ENCODE measurements at places on chromosomes 1 and 21.

- peak; percentile 79 for DNase-seq
These were observed 10.7 kb downstream of the CDC7 start for GRCh38 chr1:91511386-91511785.

DNA sequence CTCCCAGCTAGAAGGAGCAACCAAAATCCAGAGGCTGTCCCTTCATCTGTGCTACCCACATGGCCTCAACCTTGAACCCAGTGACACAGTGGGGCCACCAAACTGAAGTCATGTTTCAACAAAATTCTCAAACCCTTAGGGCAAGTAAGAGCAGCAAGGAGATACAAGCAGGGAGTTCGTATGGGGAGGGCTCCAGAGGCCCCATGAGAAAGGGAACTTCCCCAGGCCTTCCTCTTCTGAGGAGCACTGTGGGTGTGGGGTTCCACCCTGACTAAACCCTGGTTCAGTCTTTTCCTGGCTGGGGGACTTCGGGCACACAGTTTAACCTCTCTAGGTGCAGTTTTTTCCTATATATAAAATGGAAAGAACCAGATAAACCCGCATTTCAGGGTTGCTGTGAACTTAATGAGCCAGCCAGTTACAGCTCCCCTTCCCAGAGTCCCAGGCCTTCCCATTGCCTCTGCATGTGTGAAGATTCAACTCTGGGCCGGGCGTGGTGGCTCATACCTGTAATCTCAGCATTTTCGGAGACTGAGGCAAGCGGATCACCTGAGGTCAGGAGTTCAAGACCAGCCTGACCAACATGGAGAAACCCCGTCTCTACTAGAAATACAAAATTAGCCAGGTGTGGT lies 8.0 kb upstream of the THEMIS2 start:
- DNase-seq: peak; percentile 41

DNA sequence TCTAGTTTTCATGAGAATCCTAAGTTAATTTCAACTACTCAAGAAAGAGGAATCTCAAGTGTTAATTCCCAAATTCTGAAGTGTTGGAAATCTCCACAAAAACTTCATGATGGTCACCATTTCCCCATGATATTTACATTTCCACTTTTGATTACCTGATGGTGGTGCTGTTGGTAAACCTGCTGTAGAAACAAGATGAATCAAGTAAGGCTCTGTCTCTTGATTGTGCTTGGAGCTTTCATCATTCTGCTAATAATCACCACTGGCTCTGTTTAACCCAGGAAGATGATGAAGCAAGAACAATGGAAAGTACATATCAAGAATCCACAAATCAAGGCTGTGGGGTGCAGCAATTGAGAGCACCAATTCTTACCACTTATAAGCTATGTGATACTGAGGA lies 77.8 kb downstream of the C4BPA start:
- DNase-seq: peak; percentile 45

- peak; percentile 29 for DNase-seq
These were observed 423 bp downstream of the URB1 start for GRCh38 chr21:32392299-32392879.

GRCh38 chr1:225996946-225997545 lies 2.1 kb downstream of the SDE2 start:
- no peak for DNase-seq

- no peak for DNase-seq
These were observed 55.2 kb downstream of the ST6GALNAC3 start for GRCh38 chr1:76129731-76130130.

DNA sequence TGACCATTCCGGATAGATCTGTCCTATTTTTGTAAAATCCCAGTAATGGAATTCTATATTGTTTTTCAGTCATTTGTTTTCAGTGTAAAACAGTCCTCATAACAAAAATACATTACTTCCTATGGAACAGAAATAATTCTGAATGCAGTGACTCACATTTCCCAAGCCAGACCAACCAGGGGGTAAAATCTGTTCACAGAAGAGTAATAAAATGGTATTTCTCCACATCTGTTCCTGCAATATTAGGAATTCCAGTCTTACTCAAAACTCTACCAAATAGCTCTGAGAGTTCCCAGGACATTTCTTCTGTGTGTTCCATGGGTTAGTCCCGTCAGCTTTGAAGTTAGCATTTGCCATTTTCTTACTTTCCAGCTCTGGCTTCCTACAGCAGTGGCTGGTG lies 2.6 kb upstream of the DDR2 start:
- no peak for DNase-seq

DNA sequence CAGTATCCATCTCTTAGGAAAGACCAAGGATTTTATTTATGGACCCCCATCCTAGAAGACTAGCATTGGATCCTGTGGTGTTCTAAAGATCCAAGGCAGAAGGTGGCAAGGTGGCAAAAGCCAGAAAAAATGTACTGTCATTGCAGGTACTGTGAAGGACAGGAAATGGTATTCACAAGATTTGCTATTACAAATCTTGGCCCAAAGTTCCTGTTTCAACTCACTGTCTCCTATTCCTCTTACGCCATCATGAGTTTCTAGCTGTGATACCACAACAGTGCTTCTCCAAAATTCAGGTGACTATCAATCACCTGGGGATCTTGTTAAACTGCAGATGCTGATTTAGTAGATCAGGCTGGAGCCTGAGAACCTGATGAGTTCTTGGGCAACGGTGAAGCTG lies 21.4 kb downstream of the ACP6 start:
- DNase-seq: no peak

DNA sequence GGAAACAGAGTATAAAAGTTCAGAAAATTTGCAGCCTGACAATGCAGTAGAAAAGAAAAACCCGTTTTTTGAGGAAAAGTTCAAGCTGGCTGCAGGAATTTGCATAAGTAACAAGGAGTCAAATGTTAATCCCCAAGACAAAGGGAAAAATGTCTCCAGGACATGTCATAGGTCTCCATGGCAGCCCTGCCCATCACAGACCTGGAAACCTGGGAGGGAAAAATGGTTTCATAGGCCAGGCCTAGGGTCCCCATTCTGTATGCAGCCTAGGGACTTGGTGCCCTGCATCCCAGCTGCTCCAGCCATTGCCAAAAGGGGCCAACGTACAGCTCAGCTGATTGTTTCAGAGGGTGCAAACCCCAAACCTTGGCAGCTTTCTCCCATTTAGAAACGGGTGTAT lies 3.6 kb upstream of the KCNT2 start:
- no peak for DNase-seq

GRCh38 chr1:168637350-168637991 lies 61.1 kb downstream of the XCL1 start:
- peak; percentile 82 for DNase-seq

- peak; percentile 76 for DNase-seq
These were observed 59.1 kb downstream of the ITPKB start for GRCh38 chr1:226679853-226680516.

- peak; percentile 22 for DNase-seq
These were observed 31.7 kb downstream of the IFNGR2 start for GRCh38 chr21:33434770-33435360.

GRCh38 chr1:33097137-33097611 lies 16.2 kb downstream of the AZIN2 start:
- DNase-seq: no peak

DNA sequence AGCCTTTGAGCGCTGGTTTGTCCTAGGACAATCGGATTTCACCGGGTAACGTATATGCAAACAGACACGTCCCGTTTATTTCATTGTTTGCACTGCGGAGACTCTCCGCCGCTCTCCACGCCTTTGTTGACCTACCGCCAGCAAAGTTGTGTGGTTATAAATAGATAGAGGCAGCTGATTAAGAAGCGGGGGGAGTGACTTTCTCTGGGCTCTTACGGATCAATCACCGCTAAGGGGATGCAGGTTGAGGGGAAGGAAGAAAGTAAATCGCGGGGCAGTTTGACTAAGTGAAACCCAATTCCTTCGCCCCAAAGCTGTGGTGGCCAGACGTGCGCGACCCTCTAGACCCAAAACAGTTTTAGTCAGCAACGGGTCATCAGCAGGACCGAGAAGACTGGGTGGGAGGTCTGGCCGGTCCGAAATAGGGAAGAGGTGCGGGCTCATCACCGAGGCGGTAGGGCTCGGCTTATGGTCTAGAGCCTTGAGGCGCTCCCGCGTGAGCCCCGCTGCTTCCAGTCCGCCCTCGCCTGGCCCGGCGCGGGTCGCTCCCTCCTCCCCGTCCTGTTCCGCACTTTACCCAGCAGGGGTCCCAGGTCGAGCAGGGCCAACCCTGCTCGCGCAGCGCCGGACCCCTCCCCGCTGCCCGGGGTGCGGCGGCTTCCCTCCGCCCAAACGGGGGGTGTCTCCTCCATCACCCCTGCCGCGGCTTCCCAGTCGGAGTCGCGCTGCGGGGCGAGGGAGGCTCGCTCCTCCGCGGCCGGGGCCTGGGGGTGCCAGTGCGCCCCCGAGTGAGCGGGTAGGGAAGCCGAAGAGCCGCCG lies 120.8 kb upstream of the RRP15 start:
- peak; percentile 75 for DNase-seq

- no peak for DNase-seq
These were observed 101.9 kb downstream of the RAVER2 start for GRCh38 chr1:64846573-64847430.

- DNase-seq: no peak
These were observed 19.3 kb upstream of the PTPRC start for GRCh38 chr1:198619375-198620140.

DNA sequence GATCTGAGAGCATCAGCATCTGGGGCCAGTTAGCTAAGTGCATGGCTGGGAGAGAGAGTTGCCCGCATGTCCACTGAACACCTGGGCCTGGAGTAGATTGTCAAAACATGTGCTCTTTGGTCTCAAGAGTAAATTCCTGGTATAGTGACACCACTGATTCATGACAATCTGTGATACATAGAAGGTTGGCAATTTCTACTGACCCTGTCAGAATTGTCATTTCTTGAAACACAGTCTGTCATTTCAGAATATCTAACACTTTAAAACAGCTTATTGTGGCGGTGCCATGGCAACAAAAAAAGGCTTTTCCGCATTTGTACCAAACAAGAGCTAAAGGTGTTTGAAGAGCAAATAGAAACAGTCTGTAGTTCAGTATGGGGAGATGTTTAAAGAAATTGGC lies 186.4 kb upstream of the FAM78B start:
- DNase-seq: peak; percentile 22

GRCh38 chr1:6601049-6601922 lies 1.4 kb downstream of the KLHL21 start:
- DNase-seq: peak; percentile 78

DNA sequence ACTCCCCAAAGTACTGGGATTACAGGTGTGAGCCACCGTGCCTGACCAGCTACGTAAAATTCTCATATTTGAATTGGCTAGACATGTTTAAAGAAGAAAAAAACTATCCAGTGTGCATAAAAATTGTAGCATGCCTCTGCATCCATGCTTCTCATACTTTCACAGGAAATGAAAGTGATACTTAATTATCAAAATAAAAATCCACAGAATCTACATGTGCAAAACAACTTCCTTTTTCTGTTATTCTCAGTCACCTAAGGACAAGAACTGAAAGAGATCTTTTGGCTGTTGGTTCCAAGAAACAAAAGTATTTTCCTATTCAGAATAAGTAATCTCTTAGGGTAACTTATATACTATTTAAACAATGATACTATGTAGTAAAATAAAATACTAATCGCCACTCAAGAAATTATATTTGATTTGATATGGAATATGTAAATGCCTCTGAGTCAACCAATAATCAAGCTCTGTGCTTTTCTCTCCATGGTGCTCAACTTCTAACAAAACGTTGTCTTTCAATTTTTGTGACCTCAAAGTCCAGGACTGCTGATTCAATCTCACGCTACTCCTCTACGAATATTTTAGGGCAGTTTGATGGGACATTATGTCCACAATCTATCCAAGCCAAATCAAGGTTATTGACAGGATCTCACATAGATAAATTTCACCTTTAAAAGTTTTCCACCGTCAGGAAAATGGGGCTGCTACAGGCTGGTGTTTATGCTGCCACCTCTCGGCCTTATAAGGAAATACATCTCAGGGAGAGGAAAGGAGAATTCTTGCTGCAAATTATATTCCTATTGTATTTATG lies 102.7 kb downstream of the ZNF281 start:
- peak; percentile 73 for DNase-seq

DNA sequence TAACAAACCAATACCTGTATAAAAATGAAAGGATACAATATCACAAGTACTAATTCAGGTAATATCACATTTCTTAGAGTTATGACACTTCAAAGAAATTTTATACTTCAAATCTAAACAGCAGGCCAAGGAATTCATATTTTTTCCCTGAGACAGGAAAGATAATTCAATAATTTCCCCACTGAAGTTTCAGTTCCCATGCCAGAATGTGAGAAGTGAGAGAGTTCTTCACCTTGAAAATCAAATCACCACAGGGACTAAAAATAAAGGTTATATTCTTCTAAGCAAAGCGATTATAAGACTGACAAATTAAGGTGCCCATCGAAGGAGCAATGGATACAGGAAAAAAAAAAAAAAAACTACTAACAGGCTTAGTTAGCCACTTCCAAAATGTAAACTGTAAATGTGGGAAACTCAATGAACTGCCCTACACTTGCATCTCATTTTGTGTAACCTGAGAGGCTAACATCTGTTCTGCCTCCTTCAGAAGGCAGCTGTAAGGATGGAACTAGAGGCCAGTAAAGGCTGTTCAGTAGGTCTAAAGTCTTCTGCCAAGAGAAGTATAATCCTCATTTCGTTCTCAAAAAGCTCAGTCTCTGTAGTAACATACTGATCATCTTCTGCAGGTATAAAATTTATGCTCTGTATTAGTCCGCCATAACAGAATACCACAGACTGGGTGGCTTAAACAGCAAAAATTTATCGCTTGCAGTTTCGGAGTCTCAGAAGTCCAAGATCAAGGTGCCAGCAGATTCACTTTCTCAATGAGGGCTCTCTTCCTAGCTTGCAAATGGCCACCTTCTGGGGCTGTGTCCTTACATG lies 127.8 kb downstream of the RERE start:
- no peak for DNase-seq

- DNase-seq: peak; percentile 63
These were observed 1.4 kb downstream of the DUSP10 start for GRCh38 chr1:221740369-221740992.

GRCh38 chr1:233328142-233328921 lies 808 bp downstream of the MAP3K21 start:
- peak; percentile 84 for DNase-seq

DNA sequence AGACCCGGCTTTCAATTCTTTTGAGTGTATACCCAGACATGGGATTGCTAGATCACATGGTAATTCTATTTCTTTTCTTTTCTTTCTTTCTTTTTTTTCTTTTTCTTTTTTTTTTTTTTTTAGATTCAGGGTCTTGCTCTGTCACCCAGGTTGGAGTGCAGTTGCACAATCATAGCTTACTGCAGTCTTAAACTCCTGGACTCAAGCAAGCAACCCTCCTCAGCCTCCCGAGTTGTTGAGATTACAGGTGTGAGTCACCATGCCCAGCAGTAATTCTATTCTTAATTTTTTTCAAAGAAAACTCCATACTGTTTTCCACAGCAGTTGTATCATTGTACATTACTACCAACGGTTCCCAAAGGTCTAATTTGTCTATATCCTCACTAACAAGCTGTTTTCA lies 13.5 kb upstream of the RNF186 start:
- DNase-seq: no peak

Measured in DMS53 (cell line).